ENCODE measurements at places on chromosomes 16 and 17. TPM values are rescaled to one million over a fixed set of nuclear protein-coding genes. Genes with fewer than 3 reads are reported as not detected.

- no peak for DNase-seq
Observed at GRCh38 chr17:7560172-7561027, 1.3 kb upstream of the SENP3 start.

GRCh38 chr17:8426094-8426720, 9.5 kb upstream of the NDEL1 start:
- DNase-seq: no peak

GRCh38 chr17:5630434-5630833, 46.1 kb upstream of the NLRP1 start:
- DNase-seq: no peak

The CSH1 gene
- not detected for total RNA-seq

The ENPP7 gene
- total RNA-seq: not detected

The HYDIN gene
- under 0.01 TPM for total RNA-seq

Data from RPMI7951 (cell line).